ENCODE measurements at places on chromosomes 12 and 14.

GRCh38 chr12:30110958-30111586 lies 327.3 kb upstream of the TMTC1 start:
- peak; percentile 68 for DNase-seq

DNA sequence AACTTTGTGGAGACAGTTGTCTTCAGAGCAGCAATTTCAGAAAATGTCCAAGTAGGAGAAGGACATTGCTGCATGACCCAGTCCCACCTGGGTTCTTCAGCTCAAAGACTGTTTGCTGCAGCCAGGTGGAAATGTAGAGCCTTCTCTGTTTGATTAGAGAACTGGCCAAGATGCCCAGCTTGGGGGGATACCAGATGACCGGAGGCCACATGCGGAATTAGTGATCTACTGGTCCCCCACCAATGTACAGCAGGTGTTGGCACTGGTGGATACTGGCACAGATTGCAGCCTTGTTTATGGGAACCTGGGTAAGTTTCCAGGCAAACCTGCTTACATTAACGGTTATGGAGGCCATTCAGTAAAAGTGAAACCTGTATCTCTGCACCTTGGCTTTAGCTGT lies 555.3 kb downstream of the SLC6A15 start:
- DNase-seq, result no peak

GRCh38 chr12:108370415-108370814 lies 31.3 kb upstream of the CMKLR1 start:
- no peak for DNase-seq

GRCh38 chr14:78519863-78520262 lies 349.7 kb downstream of the NRXN3 start:
- no peak for DNase-seq

DNA sequence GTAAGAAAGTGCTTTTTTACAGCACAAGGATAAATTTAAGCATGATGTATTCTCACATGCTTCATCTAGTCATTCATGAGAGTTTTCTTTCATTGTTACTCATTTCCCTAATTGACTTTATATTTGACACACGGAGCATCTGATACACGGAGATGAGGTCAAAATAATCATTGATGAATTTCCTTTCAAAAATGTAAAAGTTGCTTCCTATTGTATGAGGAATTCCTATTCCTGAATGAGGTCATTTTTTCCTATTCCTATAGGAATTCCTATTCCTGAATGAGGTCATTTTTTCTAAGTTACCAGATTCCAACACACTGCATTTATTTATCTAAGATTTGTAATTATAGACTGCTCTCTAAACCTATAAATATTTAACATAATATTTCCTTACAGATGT lies 316.7 kb upstream of the KITLG start:
- DNase-seq, result no peak

DNA sequence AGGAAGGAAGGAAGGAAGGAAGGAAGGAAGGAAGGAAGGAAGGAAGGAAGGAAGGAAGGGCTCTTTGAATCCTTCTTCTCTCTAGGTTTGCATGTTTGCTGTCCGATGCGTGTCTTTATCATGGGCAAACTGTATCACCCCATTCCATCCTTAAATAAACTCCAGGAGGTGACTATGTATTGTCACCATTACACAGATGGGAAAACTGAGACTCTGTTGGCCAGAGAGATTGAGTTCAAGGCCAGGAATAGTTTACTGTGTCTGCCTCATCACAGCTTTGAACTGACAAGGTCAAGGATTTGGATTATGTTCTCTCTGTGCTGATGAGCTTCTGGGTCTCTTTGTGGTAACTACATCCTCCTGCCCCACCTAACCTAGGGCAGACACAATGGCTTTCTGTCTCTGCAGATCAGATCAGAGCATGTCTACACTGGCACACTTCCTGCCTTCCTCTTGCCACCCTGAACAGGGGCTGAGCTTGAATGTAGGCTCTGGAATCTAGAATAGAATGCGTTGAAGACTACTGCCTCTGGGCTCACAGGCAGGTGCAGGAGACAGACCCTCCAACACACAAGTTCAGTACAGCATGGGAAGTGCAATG lies 78.9 kb upstream of the MAP1LC3B2 start:
- no peak for DNase-seq

- no peak for DNase-seq
Measured at GRCh38 chr14:54784657-54785056, 118.0 kb downstream of the GCH1 start.

- DNase-seq, result no peak
Measured at GRCh38 chr14:44372807-44373489, 134.1 kb downstream of the FSCB start.

- peak; percentile 66 for DNase-seq
Measured at GRCh38 chr12:104219908-104220404, 4.4 kb downstream of the TXNRD1 start.

DNA sequence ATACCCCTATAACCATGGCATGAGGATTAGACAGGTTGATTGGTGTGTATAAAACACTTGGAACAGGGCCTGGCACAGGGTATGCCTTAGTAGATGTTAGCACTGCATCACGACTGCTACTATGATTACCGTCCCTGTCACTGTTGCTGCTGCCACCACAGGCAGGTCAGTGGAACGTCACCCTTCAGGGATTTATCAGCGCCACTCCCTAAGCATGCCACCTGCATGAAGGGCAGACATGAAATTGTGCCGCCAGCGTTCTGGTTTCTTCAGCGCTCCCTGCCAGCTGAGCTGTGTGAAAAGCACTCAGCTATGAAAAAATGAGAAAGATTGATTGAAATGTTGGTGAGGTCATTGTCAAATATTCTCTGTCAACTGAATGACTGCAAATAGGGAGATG lies 477.0 kb downstream of the DPF3 start:
- no peak for DNase-seq

- DNase-seq, result no peak
Measured at GRCh38 chr12:85325442-85325841, 45.4 kb downstream of the ALX1 start.

GRCh38 chr12:278046-278445 lies 15.4 kb upstream of the SLC6A13 start:
- no peak for DNase-seq

DNA sequence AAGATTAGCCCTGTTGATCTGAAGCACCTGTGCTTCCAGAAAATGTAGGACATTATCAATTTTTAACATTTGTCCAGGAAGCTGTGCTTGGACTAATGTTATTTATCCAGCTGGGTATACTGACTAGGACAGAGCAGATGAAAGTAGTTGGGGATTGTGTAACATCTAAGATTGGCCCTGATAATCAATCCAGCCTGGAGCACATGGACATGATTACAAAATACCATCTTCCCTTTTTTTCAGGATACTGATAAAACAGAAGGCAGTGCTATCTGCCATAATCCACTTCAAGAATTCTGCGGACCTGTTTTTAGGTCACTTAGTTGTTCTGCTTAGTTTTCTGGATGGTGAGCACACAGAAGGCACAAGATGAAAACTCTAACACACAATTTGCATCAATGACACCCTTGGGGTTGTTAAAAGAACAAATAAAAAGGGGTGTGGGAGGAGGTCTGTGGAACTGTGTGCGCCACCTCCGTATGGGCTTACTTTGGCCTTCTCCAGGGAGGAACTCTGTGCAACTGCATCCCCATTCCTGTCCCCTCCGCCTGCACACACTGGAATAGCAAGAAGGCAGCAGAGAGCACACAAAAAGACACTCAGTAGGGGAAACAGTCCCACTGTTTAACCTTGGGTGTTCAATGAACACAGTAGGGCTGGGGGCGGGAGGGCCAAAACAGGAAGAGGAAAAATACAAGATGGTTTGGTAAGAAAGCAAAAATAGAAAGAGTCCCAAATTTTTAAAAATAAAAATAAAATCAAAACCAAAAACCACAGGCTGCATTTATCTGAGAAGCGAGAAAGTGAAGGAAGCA lies 31.1 kb upstream of the DUSP6 start:
- no peak for DNase-seq

- no peak for DNase-seq
Measured at GRCh38 chr12:57864442-57865083, 18.0 kb upstream of the CTDSP2 start.

DNA sequence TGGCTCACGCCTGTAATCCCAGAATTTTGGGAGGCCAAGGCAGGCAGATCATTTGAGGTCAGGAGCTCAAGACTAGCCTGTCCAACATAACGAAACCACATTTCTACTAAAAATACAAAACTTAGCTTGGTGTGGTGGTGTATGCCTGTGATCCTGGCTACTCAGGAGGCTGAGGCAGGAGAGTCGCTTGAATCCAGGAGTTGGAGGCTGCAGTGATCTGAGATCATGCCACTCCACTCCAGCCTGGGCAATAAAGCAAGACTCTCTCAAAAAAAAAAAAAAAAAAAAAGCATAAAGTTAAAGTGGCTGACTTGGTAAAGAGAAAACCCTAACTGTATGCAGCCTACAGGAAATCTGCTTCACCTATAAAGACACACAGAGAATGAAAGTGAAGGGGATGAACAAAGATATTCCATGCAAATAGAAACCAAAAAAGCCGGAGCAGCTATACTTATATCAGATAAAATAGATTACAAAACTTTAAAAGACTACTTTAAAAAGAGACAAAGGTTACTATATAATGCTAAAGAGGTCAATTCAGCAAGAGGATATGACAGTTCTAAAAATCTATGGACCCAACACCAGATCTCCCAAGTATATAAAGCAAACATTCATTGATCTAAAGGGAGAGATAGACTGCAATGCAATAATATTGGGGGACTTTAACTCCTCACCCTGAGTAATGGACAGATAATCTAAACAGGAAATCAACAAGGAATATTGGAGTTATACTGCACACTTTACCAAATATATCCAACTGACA lies 4.1 kb downstream of the CLEC2B start:
- DNase-seq, result no peak

GRCh38 chr14:81313775-81314429 lies 86.2 kb downstream of the STON2 start:
- DNase-seq, result no peak

DNA sequence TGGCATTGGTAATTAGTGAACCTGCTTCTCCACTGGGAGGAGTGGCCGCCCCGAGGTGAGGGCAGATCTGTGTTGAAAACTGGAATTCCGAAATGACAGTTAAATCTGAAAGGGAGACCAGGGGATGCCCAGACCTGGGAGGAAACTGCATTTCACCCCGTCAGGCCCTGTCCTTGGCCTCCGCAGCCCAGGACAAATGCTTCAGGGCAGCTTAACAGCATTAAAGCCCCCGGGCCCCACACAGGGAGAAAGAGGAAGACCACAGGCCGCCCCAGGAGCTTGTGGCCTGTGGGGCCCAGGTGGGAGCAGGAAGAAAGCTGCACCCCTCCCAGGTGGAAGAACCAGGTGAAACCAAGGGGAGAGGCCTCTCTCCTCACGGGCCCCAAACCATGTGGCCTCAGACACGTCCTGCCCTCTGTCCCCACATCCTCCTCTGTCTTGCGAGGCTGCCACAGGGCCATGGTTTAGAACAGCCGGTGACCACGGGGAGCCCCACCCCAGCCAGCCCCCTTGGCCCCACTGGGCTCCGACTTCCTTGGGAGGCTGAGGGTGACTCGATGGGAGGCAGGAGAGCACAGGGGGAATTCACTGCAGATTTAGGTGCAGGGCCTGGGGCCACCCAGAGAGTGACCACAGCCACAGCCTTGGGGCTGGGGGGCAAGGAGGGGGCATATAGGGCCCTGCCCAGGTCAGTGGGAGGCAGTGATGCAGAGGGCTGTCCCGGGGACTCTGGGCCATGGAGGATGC lies 265.4 kb downstream of the ADGRD1 start:
- DNase-seq, result no peak

GRCh38 chr14:42683707-42684106 lies 1077.0 kb downstream of the LRFN5 start:
- DNase-seq, result no peak

GRCh38 chr14:54474232-54474793 lies 14.5 kb downstream of the GMFB start:
- DNase-seq, result no peak

- DNase-seq, result no peak
Measured at GRCh38 chr12:28800129-28800528, 348.9 kb upstream of the FAR2 start.

- peak; percentile 96 for DNase-seq
Measured at GRCh38 chr14:61561657-61562276, 133.5 kb upstream of the HIF1A start.

GRCh38 chr12:121871467-121871866 lies 12.8 kb upstream of the HPD start:
- no peak for DNase-seq

DNA sequence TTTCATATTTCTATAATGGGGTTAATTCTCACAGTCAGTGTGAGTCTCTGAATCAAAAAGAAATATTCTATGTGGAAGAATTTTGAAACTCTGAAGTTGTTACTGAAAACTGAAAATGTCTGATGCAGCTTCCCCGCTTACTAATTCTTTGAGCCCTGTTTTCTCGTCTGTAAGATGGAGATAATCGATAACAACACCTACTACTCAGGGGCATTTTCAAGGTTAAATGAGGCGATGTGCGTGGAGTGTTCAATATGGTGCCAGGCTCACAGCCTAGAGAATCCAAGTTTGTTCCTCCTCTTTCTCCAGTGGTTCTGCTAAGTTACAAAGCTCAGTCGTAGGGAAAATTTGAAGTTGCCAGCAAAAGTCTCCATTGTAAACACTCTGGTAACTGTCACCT lies 391.4 kb downstream of the FUT8 start:
- DNase-seq, result no peak

DNA sequence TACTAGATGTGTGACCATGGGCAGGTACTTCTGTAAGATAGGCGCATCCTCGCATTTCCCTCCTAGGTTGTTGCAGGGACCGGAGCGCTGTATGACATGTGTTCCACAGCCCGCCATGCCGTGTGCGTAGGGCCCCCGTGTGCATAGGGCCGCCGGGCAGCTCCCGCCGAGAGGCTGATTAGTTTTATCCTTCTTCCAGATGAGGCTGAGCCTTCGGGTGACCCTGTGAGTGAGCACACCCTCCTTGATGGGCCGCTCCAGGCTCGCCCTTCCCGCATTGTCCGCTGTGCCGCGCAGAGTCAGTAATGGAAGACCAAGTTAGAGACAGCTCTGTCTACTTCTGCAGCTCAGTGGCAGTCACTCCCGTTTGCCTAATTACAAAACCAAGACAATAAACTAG lies 72.9 kb upstream of the DYNC1H1 start:
- DNase-seq, result no peak

DNA sequence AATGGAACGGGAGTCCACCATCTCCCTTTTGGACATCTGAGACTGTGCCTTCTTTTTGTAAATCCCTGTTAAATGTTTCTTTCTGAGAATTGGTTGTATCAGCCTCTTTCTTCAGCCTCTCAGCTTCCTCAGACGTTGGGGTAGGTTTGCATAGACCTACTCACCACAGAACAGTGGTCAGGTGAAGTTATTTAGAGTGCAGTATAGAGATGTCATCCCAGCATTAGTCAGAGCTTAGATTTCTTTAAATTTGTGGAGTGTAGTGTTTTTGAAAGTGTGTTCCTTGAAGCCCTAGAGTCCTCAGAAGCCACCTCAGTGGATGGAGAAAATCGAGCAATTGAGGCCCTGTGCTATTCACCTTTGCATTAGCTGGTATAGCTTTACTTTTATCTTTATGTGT lies 8.9 kb upstream of the EEA1 start:
- DNase-seq, result no peak
